A673 (cell line): ENCODE measurements at places on chromosomes 12 and 14.

DNA sequence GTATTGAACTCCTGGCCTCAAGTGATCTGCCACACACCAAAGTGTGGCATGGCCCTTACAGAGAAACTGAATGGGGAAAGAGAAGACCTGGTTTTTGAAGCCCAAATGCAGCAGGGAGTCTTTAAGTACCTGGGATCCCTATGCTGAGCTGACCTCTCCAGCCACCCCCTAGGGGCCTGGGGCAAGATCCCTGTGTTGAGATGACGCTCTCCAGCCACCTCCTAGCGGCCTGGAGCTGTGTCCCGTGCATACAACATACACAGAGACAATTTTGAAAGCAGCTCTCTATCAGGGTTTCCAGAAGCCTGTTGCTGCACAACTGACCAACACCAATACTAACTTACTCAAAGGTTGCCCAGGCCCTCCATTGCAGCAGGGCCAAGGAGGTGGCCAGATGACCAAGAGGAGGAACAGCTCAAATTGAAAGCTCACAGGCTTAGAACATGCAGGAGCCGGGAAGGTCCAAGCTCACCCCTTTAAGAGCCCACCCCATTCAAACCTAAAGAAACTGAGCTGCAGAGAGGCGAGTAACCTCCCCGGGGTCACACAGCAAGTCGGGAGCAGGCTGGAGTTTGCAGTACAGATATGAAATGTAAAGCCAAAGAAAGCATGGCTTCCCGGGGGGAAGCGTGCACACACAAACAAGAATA, 31.5 kb downstream of the TTC7B start:
- no peak for DNase-seq

- no peak for DNase-seq
Measured at GRCh38 chr12:97223419-97223818, 239.2 kb upstream of the RMST start.

DNA sequence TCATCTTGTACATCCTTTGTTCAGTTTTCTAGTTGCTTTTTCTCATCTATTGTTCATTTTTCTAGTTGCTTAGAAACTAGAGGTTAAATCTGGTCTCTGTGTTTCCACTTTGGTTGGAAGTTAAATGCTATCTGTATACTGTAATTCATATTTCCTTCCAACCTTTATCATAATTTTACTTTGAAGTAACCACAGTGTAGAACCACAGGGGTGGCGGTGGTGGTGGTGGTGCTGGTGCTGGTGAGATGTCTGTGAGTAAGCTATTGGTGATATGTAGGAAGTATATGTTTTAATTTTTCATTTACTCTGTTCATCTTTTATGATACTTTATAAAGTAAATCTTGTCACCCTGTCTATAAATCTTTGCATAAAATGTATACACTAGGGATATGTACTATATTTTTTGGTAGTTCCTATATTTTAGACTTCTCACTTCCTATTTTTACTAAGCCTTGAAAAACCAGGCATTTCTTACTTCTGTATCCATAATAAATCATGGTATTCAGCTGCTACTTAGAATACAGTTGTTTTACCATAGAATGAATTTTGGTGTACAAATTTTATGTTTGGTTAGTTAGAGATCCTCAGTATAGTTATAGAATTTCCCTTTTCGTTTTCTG, 31.9 kb downstream of the CCDC91 start:
- no peak for DNase-seq

DNA sequence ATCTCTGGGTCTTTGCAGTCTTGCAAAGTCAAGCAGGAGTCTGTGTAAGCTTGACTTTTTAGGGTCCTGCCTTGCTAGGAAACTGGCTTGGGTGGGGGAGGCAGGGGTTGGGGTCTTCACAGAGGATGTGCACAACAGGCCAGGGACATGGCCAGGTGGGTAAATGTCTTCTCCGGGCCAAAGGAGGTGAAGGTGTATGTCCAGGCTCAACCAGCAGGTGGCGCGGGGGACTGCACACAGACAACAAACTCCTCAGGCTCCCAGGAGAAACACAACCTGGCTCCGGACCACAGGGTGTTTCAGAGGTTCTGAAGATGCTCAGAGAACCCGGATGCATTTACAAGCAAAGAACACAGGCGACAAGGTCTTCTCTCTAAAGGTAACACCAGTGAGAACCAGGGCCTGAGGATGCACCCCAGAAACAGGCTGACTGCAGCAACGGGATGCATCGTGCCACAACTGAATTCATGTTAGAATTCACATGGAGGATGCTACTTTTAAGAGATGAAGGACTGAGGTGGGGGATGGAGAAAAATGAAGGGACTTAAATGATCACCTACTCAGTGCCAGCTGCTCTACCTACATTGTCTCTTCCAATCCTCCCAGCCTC, 56.0 kb downstream of the PLEKHG3 start:
- peak; percentile 63 for DNase-seq

GRCh38 chr14:104770851-104771272, 17.9 kb downstream of the SIVA1 start:
- peak; percentile 45 for DNase-seq
